Activated T-helper 2 cell treated with anti-CD3 and anti-CD28 coated beads, Interferon-gamma antibody, Interleukin-2, Interleukin-4, amounts not matched to agents 10 μg/mL and 5 μg/mL and 100 μg/mL, durations not matched to agents 14 hours and 24 hours and 36 hours (primary cell): ENCODE measurements at places on chromosomes 1 and 21.

DNA sequence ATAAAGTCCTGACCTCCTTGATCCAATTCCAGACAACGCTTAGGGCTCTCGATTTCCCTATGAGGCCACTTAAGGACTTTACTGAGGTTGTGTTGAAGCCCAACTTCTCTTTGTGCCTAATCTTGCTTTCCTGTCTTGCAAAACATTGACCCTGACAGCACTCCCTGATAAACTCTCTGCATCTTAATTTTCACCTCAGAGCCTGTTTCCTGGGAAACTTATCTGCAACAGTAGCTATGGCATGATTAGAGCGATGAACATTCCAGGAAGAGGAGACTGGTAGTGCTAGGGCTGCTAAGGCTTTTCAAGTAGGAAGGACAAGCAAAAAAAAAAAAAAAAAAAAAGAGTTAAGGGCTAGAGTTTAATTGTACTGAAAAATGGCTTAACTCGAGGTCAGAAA, 118.9 kb downstream of the RGS21 start:
- no peak overlapping the region for H3K4me3 ChIP-seq
- no peak overlapping the region for H3K27ac ChIP-seq
- no peaks in the 10 kb centered on the region for H3K4me1 ChIP-seq
- no peaks in the 10 kb centered on the region for H3K36me3 ChIP-seq
- DNase-seq = no peak

DNA sequence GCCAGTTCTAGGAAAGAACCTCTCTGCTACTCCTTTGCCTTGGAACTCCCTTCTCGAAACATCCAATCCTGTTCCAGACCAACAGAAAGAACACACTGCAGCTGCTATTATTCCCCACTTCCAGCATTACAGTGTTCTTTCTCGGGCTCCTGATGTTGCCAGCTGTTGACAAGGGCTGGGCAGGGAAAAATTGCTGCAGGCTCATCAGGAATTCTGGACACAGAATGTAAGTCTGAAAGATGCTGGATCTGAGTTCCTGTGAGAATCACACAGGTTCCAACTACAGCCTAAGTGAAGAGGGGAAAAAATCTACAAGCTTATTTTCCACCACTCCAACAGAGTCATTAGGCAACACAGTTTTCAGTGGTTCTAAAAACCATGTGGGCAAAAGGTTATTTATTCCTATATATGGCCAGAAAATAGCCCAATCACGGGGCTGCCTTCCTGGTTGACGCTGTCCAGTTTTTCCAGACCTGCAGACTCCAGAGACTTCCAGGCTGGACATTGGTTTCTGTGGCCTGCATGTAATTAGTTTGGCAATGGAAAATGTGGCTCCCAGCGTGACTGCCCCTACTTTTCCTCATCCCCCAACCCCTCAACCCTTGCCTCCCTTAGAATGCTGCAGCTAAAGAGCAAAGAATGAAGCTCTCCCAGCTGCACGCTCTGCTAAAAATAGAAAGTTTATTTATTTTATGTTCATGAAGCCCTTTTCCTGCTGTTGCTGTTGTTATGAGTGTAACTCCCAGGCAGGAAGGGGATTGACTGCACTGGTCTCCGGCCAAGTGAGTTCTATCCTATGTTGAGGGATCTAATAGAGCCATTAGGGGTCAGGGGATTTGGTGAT, 8.3 kb upstream of the KIAA0040 start:
- no peak overlapping the region for H3K27ac ChIP-seq
- no peaks in the 10 kb centered on the region for H3K36me3 ChIP-seq
- peaks cover 16% of the 10 kb centered on the region for H3K4me1 ChIP-seq
- no peaks in the 10 kb centered on the region for H3K27me3 ChIP-seq

DNA sequence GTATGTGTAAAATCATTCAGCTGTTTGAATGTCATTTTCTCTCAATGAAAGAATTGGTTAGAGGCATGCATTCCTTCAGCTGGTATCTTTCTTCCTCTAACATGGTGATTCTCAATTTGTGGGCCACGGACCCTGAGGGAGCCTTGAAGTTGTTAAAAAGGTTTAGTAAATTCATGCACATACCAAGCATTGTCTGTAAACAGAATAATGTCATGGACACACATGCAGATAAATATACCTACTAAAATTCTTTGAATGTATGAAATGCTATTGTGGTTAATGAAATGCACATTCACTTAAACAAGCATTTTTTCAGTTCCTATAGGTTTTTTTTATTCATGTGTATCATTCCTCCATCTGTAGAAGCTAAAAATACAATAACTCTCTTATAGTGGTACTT, 65.4 kb downstream of the PBX1 start:
- H3K4me1 ChIP-seq = peaks cover 2% of the 10 kb centered on the region
- H3K4me3 ChIP-seq = no peak overlapping the region
- H3K36me3 ChIP-seq = no peaks in the 10 kb centered on the region
- no peak for DNase-seq
- no peak overlapping the region for H3K27ac ChIP-seq

DNA sequence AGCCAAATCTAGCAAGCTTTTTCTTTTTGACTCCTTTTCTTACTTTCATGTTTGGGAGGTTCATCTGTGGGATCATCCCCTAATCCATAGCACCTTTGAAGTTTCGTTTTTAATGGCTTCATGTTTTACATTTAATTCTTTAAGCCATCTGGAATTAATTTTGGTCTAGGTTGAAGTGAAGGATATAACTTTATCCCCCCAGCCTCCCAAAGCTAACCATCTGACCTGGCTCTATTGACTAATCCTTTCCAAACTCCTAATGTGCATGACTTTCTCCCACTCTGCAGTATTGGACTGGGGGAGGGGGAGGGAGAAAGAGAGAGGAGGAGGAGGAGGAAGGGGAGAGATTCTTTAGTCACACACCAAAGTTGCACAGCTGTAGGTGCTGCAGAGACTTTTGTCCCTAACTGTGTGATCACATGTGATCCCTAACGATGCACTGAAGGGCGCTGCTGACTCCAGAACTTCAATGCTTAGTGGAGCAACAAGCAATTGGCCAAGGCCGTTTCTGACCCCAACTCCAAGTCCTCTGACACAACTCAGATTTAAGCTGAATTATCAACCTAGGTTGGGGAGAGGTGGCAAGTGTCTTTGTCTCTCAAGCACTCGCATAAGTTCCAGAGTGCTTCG, 191.6 kb downstream of the HUNK start:
- DNase-seq = no peak
- no peaks in the 10 kb centered on the region for H3K4me1 ChIP-seq
- H3K27me3 ChIP-seq = no peaks in the 10 kb centered on the region
- H3K36me3 ChIP-seq = no peaks in the 10 kb centered on the region
- no peak overlapping the region for H3K27ac ChIP-seq
- H3K4me3 ChIP-seq = no peak overlapping the region

DNA sequence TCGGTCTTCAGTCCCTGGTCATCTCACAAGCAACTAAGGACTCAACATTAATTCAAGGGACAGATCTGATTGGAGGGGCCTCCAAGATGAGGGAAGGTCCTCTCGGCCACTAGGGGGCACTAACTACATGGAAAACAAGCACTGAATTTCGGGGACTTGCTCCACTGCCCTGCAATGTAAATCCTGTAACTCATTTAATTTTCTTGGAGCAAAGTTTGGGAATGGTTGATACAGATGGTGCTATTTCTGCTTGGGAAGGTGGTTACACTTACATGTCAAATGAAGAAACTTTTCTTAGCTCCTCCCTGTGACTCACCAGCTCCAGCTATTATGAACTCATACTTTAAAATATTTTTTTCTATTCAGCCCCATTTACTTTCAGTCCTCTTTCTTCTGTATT, 97.4 kb upstream of the KCNJ15 start:
- H3K27me3 ChIP-seq = peaks cover 19% of the 10 kb centered on the region
- no peaks in the 10 kb centered on the region for H3K4me1 ChIP-seq
- H3K36me3 ChIP-seq = no peaks in the 10 kb centered on the region

DNA sequence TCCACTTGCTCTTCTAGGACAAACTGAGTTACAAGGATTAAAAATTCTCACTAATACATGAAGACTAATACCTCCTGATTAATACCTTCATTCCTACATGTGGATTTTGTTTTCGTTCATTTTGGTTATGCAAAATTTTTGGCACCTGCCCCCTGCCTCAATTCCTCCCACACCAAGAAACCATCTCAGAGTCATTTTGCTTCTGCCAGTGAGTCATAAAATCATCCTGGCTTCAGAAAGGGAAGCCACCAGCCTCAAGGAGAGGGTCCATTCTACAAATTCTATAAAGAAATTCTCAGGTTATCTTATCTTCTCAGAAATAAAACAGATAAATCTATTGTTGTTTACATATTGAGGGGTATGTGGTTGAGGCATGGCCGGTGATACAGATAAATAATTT, 103.2 kb upstream of the COA6 start:
- H3K36me3 ChIP-seq = peaks cover 5% of the 10 kb centered on the region
- H3K27ac ChIP-seq = no peak overlapping the region
- H3K4me3 ChIP-seq = no peak overlapping the region

DNA sequence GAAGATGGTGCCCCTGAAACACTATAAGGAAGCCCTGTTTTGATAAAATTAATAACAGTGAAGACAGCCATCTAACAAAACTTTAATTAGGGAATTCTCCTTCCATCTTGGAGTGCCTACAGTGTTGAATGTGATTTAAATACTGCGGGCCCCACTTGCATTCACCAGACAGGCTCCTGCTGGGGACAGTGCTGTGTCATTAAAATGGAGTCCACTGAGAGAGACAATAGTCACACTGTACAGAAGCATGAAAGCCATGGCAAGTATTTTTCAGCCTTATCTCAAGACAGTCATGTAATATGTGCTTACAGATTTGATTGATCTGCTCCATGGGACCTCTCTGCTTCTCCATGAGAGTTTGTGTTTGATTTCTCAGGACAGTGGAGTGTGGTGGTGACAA, 29.7 kb upstream of the ZBTB18 start:
- H3K27ac ChIP-seq = no peak overlapping the region
- H3K4me3 ChIP-seq = no peak overlapping the region
- no peaks in the 10 kb centered on the region for H3K36me3 ChIP-seq
- H3K4me1 ChIP-seq = no peaks in the 10 kb centered on the region
- no peak for DNase-seq

DNA sequence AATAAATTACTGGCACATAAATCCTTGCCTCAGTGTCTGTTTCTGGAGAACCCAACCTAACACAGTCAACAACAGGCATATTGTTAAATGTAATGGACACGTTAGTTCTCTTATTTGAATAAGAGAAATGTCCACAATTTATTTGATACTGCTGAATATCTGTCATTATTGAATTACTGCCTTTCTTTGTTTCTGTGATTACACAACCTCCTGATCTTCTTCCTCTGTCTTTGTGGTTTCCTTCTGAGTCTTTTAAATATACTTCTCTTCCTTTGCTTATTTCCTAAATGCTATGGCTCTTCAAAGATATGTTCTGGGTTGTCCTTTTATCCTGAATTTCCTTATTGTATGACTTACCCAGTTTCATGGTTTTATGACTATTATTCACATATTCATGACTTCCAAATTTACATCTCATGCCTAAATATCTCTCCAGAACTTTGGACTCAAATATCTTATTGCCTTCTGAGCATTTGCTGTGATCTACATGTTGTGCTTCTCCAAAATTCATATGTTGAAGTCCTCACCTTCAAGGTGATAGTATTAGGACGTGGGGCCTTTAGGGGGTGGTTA, 39.9 kb downstream of the MSH4 start:
- H3K36me3 ChIP-seq = no peaks in the 10 kb centered on the region
- DNase-seq = no peak
- H3K27ac ChIP-seq = no peak overlapping the region
